ENCODE measurements at places on chromosomes 2 and 18.

- DNase-seq = no peak
Observed at GRCh38 chr2:146317959-146318358, 1526.9 kb upstream of the ACVR2A start.

DNA sequence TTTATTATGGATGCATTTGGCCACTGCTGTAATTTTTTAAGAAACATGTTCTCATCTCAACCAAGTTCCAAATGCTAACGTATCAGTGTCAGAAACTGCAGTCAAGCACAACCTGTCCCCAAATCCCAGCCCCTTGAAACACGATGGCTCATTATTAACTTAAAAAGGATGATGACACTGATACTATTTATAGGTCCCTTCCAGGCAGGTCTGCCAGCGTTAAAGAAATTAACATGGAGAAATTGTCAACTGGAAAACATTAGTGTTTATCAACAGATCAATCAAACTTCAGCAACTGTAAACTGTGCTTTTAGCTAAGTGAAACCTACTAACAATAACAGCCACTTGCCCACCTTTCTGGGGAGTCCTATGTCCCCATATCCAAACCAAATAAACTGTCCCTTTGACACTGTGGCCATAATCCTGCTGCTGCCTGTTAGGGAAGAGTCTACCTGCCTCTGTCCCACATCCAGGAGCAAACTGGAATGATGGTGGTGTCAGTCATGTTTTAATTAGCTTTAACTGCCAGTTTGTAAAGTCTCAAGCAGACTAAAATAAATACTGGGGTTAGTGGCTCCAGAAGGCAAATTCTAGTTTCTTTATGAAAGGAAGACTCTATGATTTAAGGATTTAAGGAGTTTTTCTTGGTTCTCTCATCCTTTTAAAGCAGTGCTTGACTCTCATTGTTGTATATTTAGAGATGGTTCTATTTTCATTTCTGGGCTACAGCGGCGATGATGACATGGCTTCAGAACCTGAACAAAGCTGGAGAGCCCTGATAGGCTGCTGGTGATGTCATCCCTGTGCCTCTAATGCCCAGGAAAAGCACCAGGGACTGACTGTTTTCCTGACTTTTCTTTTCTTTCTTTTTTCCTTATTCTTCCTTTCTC lies 583.6 kb upstream of the PIK3C3 start:
- DNase-seq = no peak

- DNase-seq = no peak
Observed at GRCh38 chr2:6872394-6872793, 5.2 kb upstream of the RSAD2 start.

DNA sequence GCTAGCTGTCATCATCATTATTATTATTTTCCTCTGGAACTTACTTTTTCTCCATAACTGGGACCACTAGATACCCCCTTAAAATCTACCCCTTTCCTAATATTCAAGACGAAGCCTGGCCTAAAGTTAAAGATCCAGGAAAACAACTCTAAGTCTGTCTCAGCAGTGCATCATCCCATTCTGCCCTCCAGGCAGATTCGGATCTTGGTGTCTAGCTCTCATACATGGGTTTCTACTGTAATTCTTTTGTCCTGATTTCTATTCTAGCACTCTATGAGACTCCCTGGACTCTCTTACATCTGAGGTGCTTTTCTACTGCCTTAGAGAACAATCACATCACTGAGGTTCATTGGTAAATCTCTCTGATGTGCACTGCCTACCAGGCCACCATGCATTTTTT lies 35.5 kb downstream of the MAP2 start:
- no peak for DNase-seq

- DNase-seq = no peak
Observed at GRCh38 chr2:50415392-50415791, 616.5 kb downstream of the NRXN1 start.

DNA sequence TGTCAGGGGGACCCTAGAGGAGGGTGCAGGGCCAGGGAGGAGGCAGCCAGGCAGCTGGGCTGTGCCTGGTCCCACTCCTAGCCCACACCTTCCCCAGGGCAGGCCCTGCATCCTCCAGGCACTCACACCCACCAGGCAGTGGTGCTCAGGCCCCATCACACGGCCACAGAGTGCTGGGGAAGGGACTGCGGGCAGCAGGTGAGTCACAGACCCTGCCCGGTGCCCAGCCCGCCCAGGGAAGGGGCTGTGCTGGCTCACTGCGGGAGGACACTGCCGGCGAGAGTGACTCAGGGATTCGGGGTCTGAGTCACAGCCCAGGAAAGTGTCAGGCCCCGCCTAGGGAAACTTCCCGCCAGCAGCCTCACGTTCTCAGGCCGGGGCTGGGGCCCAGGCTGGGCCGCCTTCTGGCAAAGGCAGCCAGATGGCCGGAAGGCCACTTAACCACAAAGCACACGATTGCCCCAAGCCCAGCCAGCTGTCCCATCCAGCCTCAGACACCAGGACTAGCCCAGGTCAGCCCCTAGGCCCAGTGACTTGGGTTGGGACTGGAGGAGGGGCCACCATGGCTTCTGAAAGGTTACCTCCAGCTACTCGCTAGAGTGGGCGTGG lies 42.2 kb downstream of the BIN1 start:
- peak; percentile 95 for DNase-seq

DNA sequence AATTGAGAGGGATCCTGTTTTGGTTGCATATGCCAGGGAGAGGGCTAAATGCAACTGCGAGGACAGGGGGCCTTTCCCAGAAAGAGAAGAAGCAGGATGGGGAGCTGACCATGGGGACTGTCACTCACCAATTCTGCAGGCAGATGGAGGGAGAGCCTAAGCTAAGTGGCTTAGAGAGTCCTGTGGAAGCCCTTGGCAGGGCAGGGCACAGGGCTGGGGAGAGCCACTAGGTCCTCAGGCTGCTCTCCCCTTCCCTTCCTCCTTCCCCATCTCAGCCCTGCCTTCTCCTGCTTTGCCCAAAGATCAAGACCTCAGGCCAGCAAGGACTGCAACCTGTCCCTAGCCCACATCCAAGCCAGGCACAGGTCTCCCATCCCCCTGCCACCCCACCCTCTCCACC lies 24.4 kb upstream of the CATIP start:
- no peak for DNase-seq

DNA sequence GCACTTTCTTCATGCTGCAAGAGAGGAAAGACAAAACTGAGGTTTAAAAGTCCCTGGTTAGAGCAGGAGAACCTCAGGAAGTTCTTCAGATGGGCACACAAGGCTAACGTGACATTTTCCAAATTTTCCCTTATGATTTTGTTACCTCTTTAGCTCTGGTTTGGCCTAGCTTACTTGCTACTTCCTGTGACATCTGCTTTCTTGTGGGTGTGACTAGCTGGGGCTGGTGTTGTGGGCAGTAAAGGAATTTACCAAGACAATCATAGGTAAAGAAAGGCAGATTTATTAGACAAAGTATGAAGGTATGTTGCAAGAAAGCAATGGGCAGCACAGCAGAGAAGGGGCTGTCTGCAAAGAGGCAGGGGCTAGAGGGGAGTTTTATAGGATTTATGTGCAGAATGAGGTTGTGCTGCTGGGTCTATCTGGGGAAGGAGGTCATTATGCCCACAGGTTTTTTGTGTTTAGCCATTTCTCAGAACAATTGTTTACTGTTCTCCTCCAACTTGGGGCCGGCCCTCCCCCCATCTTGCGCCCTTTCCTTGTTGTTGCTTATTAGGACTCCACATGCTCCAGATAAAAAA lies 6.7 kb upstream of the TNP1 start:
- DNase-seq = no peak

- DNase-seq = peak; percentile 8
Observed at GRCh38 chr2:112483042-112483473, 1.1 kb downstream of the TTL start.

DNA sequence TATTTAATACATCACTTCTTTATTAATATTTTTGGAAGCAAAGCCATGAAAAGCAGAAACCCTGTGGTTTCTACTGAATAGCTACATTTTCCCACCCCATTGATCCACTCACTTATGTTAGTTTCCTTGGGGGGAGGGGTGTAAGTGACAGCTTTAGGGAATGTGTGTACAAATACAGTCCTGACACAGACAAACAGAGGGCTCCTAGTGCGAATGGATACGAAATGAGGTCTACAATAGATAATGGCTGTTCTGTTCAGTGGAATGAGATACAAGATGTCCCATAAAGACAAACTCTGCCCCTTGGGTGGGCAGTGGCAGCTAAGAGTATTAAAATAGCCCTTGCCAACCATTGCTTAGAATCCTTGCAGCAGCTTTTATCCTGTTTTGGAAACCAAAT lies 312.9 kb downstream of the NCKAP5 start:
- DNase-seq = no peak

DNA sequence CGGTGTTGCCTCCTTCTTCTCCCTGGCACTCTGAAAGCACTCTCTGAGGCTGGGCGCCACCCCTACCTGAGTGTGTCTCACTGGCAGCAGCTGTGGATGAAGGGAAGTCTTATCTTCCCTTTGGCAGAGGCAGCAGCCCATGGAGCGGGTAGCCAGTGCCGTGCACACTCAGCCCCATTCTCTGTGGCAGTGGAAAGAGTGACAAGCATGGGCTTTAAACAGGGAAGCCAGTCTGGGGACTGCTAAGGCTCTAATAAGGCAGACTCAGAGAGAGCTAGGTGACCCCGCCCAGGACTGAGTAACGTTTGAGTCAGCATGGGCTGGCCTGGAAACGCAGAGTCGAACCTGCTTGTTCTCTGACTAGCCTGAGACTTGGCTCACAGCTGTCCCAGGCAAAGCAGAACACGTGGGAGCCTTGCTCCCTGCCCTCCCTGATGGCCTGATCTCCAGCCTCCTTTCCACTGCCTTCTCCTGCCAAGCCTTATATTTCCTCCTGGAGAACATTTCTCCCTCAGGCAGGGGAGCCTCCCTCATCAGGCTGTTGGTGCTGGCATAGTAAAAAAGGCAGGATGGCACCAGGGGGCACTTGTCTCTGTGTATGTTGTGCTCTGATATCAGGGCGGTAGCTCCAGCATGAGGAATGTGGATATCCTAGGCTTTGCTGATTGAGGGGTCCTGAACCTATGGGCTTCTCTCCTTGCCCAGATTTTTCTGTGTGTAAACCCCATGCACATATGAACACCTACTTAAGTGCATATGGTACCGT lies 93.9 kb upstream of the LGALSL start:
- peak; percentile 34 for DNase-seq

DNA sequence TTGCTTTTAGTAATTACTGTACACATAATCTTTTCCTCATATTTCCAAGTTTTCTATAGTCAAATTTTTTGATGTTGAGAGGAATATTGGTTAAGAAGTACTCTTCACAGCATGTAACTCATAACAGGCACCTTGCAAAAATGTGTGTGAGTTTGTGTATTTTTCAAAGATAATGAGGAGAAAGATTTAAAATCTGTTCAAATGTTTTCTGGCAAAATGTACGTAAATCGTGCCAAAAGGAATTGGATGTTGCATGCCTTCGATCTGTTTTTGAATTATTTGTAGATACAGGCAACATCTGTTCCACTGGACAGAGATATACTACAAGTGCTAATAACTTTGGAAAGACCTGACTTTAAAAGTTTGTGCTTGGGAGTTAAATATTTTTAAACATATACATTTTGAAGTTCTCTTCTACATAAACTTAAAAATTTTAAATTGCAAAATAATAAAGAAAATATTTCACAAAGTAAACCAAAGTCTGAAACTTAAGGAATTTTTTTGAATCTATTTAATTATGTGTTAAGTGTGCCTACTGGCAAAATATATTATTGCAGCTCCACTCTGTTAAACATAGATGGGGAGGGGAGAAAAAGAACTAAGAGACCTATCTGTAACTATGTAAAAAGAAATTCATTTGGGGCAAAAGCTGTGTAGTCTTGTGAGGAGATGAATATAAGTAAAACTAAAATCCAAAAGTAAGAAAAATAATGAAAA lies 133.5 kb upstream of the UBE2E3 start:
- DNase-seq = no peak

GRCh38 chr2:204152616-204153015 lies 216.1 kb downstream of the ICOS start:
- DNase-seq = no peak

DNA sequence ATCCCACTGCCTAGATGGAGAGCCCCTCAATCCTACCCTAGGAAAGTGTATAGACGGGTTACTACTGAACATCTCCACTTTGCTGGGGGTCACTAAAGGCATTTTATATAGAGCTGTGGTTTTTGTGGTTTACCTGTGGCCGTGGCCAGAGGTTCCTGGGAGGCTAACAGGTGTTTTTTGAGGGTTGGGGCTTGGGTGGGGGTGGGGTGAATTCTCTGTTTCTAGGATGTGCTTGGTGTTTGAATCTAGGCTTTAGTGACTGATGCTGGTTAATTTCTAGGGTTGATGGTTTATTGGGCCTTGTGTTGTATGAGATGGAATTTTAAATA lies 7.7 kb downstream of the HOXD8 start:
- no peak for DNase-seq

DNA sequence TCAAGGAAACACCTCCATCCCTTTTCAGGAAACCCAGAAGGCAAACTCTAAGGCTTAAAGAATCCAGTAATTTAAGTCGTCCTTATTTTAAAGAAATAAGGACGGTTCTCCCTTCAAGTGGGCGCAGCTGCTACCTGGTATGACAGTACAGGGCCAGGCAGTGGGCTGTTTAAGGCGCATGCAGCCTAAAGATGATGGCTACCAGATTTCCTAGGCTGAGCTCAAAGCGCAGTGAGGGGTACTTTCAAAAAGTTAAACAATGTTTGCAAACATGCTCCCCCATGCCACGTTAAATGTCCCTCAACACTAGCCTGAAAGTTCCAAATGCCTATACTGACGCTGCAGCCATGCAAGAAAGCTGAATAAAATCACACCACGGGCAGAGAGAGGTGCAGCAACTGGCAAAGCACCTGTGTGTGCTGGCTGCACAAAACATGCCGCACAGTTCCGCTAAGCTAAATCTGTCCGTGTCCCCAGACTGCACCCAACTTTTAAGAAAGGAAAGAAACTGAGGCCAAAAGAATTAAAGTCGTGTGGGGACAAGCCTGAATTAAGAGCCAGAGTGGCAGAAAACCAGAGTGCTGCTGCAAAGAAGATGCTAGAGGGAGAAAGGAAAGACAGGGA lies 583 bp downstream of the HIBCH start:
- DNase-seq = peak; percentile 14

- DNase-seq = no peak
Observed at GRCh38 chr2:192243488-192243887, 48.8 kb upstream of the TMEFF2 start.

DNA sequence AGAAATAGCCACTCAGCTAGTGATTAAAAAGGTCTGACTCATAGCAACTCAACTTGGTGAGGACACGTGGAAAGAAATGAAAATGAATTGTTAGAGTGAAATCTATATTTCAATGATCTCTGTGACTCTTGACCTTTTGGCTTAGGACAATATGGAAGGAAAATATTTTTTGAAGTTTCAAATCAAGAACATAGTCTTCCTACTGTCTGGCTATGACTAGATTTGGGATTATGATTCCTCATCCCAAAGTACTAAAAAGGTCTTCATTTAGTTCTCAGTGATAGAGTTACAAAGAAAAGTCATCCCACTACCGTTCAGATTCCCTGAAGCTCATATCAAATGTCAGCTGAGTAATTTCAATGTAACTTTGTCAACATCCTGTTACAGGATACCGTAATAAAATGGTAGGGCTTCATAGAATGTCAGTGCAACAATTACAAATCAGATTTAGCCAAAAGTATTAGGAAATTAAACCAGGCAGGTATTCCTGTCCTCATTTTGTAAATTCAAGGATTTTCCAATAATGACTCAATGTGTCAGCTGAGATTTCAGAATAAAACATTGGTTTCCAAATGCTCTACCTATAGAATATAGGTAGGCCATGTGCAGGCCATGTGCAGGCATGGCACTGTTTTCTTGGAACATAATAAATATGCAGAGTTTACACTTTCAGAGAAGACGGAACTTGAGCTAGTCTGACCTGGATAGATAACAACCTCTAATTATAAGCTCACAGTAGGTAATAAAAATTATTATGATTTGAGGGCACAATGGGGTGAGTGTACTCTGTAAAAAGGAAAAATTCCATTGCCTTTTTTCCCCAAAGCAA lies 36.0 kb downstream of the ANKRD29 start:
- DNase-seq = no peak
